Retina (tissue), 1 donor: ENCODE measurements at places on chromosomes 1 and 21.

DNA sequence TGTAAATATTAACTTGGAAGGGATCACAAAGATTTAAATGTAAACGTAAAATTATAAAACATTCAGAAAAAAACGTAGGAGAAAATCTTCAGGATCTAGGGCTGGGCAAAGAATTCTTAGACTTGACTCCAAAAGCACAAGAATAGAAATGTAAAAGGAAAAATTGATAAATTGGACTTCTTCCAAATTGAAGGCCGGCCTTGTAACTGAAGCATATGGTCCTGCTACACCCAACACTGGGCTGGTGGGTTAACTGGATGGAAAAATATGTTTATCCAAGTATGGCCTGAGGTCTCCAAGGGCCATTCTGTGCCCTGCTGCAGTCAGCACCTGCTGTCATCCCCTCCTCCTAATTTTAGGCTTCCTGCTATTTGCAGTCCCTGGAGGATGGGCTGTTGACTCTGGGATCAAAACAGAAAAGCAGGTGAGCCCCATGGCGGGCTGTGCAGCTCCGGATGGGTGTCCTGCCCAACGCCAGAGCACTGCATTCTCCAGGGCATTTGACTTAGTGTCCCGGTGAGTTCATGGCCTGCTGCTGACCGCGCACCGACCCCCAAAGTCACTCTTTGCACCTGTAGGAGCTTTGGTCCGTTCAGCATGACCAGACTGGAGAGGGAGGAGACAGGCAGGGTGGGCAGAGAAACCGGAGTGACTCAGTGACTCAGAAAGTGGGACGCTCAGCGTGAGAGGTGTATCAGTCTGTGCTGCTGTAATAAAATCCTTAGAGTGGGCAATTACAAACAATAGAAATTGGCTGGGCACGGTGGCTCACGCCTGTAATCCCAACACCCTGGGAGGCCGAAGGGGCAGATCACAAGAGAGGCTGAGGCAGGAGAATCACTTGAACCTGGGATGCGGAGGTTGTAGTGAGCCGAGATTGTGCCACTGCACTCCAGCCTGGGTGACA is 6.1 kb upstream of the AIRE start:
- no peak for DNase-seq

GRCh38 chr21:29085106-29085752 is 11.8 kb upstream of the CCT8 start:
- DNase-seq = no peak

DNA sequence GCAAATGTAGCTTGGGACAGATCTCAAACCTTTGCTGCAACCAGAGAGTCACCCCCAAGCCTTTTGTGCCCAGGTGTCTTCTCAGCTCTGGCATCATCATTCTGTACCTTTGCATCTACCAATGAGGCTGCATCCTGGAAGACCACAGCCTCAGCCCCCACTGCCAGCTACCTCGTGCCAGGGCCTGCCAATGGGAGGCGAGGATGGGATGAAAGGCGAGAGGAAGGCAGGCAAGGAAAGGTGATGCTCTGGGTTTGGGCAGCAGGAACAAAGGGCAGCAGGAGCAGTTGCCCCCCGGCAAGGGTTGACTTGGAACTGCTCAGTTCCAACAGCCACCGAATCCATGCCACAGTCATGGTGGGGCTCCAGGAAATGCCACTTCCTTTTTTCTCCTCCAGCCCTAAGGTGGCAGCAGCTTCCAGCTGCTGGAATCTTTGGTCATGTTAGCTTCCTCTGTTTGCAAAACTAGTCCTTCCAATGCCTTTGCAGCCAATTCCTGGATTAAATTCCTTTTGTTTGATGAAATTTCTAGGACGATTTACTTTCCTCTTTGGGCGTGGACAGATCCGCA is 651.6 kb downstream of the NPHP4 start:
- no peak for DNase-seq

DNA sequence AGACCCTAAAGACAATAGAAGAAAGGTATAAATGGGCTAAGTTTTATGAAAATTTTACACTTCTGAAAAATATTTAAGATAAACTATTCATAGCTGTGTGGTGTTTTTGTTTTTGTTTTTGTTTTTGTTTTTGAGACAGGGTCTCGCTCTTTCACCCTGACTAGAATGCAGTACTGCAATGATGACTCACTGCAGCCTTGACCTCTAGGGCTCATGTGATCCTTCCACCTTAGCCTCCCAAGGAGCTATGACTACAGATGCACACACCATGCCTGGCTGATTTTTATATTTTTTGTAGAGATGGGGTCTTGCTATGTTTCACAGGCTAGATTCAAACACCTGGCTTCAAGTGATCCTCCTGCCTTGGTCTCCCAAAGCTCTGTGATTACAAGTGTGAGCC is 66.6 kb downstream of the PUM1 start:
- no peak for DNase-seq

DNA sequence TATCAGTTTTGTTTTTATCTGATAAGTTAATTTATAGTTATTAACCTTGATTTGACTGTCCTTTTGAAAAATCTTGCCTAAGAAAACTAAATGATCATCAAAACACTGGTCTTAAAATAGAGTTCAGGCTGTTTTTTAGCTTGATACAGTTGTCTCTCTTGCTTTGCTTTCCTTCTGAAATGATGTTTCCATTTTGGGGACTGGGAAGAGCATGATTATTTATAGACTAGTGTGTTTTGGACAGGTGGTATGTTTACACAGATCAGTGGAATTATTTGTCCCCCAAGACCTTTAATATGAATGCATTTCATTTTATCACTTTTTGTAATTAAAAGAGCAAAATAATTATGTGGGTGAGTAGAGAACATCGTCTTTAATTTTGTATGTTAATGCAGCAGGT is 90.8 kb downstream of the XPR1 start:
- DNase-seq = no peak

DNA sequence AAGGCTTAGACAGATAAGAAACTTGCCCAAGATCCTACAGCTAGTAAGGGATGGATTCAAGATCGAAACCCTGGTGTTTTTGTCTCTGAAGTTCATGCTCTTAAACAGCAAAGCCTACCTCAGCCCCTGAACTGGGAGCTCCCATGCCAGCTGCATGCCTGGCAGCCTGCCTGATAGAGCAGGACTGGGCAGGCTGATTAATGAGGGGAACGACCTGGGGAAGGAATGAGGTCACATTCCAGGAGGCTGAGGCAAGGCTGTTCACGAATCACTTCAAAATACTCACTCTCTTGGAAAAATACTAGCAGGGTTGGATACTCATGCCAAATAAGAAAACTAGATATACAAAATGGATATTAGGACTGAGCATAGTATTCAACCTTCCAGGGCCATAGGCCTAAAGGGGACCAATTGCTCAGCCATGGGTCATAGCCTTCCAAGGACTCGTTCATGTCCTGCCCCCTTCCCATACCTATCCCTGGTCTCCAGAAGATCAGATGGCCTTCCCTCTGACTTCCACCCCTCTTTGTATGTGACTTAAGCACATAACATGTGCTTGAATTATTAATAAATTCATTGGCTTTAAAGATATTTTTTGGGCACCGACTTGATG is 15.6 kb upstream of the TACSTD2 start:
- peak; percentile 25 for DNase-seq

DNA sequence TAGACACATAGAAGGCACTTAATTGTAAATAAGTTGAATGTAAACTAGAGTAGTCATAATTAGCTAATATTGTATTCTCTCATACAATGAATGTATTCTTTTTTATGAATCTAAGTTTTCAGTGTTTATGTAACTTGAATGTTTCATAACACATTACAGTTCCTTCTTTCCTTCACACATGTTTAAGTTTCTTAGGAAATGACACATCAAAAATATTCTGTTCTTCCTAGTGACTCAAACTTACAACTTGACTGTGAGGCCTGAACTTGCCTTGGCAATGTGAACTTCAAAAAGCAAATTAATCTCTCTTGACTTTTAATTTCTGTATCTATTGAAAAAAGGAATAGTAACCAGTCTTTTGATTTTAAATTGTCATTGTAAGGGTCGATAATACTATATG is 700.1 kb downstream of the KCNT2 start:
- no peak for DNase-seq

DNA sequence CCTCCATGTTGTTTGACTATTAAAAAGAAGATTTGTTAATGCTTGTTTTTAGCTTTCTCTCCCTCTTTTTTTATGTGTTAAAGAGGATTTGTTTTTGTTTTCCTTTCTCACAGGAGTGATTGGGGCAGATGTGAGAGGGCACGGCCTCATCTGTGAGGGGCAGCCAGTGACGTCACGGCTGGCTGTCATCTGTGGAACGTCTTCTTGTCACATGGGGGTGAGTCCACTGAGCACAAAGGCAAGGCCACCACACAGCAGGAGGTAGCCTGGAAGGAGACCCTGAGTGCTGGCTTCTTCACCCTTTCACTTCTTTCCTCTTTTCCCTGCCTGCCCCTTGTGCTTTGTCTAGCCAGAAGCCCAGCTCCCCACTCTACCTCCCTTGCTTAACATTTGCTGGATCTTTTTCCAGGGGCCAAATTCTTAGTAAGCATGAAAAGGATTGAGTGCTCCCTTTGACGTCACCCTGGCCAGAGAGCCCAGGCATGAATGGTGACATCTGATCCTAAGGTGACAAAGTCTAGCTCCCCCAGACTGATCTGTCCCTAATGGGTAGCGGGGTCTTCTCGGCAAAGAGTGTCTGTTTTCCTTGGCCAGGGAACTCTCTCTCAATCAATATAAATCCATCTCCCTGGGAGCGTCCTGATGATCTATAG is 257.2 kb downstream of the FGGY start:
- DNase-seq = no peak

DNA sequence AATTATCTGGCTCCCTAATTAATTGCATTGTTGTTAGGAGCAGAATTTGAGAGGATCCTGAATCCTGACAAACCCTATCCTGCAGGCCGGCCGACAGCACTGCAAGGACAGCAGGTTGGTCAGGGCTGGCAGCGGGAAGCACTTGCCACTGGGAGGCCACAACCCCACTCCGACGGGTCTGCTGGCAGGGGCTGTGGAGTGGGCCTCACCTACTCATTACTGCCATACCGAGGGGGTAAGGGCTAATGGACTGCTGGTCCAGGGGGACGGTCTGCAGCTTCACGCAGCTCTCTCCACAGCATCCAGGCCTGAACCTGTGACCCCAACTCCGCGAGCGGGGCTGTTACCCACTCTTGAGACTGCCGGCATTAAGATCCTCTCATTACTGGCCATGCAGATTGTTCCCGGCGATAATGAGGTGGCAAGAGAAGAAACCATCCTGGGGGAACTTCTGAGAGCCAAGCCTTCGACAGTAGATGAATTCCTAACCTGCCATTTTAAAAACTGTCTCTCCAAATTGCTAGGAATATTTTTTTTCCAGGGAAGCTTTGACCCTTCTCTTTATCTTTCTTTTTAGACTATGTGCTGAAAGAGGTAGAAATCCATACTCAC is 501.3 kb downstream of the OMA1 start:
- peak; percentile 20 for DNase-seq

DNA sequence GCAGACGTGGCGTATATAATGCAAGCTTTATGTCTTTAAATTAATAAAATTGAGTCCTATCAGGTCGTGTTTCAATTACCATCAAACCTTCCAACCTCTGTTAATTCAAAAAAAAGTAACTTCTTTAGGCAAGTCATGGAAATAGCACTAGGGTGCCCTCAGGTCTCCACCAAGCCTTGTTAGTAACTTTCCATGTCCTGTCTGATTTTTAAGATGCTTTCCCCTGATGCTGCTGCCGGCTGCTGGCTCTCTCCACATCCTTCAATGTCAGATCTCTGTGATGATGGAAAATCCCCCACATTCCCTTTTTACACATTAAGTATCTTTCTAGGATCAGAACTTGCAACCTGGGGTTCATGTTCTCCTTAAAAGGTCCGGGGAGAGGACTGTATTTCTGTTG is 3.0 kb downstream of the ERG start:
- no peak for DNase-seq

DNA sequence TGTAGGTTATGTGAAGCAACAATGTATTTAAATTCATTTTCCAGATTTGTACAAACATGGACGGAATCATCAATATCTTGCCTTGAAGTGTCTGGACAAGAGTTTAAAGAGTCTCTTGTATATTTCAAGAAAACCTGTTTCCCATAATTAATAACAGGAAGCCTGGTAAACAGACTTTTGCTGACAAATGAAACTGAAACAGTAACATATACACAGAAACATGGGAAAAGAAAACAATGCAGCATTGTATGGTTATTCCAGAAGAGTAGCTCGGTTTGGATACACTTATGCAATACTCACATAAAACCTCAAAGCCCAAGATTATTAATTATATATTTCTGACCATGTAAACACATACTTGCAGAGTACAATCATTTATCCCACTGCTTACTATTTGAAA is 265.5 kb downstream of the PTPRC start:
- DNase-seq = no peak

DNA sequence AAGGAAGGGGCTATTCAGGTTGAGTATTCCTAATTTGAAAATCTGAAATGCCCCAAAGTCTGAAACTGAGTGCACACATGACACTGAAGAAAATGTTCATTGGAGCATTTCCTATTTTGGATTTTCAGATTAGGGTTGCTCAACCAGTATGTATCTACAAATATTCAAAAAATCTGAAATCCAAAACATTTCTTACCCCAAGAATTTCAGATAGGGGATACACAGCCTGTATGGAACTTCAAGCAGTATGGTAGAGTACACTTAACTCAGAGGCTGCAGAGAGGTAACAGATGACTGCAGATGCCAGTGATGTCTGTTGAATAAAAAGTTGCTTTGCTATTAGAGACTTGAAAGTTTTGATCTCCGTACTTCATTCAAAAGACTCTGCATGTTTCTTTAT is 19.0 kb downstream of the YTHDF2 start:
- DNase-seq = no peak

DNA sequence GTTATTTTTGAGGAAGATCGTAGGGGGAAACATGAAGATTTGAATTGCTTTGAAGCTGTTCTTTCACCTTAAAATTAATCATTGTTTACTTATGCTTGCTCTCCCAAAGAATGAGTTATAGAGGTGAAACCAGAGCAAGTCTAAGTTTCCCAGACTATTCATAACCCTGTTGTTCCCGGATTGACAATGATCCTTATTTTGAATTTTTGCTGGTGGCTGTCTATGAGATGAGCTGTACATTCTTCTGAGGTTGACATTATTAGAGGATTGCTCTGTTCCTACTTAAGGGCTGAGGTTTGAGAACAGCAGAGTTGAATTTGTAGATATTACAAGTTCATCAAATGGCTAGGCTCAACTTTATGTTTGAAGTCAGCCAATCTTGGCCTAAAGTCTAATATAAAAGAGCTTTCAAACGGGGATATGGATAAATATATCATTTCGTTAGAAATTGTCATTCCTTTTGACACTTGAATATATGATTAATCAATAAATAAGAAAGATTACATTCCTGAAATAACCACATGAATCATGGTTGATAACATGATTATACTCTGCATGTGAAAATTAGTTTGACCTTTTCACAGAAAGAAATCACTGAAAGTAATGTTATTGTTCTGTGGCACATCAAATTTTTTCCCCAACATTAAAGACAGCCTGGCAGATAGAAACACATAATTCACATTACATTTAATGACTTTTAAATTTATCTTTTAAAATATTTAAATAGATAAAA is 19.1 kb upstream of the PDE4B start:
- no peak for DNase-seq

DNA sequence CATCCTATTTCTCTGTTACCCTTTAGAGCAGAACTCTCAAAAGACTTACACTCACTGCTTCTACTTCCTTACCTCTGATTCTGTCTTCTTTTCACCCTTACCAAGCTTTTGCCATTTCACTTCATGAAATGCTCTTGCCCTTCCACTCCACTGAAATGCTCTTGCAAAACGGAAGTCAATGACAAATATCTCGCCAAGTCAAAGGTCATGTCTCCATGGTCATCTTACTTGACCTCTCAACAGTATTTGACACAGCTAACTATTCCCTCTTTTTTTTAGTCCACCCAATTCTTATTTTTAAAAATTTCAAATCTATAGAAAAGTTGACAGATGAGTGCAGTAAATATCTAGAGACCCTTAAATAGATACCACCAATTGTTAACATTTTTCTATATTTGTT is 107.7 kb downstream of the OLFML2B start:
- DNase-seq = no peak
